CD4-positive, alpha-beta memory T cell (primary cell): ENCODE measurements at places on chromosomes 11 and 22. TPM values are rescaled to one million over a fixed set of nuclear protein-coding genes. Genes with fewer than 3 reads are reported as not detected.

GRCh38 chr11:34213366-34213765 lies 107.9 kb downstream of the NAT10 start:
- no peak for DNase-seq

DNA sequence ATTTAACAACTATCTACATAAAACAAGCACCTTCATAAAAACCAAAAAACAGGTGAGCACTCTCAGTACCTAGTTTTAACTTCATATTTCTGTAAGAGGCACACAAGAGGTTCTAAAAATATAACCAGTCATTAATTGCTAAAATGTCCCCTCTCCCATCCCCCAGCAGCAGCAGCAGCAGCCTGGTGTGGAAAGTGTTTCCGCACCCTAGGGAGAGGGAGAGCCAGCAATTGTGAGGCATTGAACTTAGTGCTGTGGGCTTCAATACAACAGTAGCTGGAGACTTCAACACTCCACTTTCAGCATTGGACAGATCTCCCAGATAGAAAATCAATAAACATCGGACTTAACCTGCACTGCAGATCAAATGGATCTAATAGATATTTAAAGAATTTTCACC lies 1158.5 kb downstream of the JRKL start:
- no peak for DNase-seq

DNA sequence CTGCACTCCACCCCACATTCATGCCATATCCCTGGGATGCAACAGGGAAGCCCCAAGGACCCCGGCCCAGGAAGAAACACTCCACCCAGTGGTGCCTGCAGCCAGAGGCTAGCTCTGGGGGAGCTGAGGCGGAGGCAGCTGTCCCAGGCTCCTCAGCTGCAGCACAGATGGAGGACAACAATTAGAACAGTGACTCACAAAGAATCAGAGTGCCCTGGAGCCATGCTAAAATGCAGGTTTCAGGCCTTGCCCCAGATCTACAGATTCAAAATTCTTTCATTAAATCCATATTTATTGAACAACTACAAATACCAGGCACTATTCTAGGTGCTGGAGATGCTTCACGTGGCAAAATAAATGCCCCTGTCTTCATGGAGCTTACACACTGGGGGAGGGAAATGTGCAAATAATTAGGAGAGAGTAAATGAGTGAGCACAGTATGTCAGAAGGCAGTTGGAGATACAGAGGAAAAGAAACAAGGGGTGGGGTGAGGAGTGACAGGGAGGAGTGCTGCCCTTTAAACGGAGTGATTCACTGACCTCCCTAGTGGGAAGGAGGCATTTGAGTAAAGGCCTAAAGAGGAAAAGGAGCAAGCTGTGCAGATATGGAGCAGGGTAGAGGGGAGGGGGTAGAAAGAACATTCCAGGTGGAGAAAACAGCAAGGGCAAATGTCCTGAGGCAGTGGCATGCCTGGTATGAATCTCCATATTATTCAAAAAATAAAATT lies 73.3 kb upstream of the CSNK2A3 start:
- DNase-seq, result no peak

GRCh38 chr11:130198964-130199363 lies 39.4 kb downstream of the ST14 start:
- no peak for DNase-seq

REXO2 gene
- 64.8 TPM for total RNA-seq

- DNase-seq, result no peak
Measured at GRCh38 chr11:61699737-61700160, 19.6 kb downstream of the DAGLA start.

NEU3 gene
- total RNA-seq, result 15.7 TPM

GRCh38 chr11:100942016-100942415 lies 187.6 kb downstream of the PGR start:
- no peak for DNase-seq

TRIM66 gene
- total RNA-seq, result 25.0 TPM

DNA sequence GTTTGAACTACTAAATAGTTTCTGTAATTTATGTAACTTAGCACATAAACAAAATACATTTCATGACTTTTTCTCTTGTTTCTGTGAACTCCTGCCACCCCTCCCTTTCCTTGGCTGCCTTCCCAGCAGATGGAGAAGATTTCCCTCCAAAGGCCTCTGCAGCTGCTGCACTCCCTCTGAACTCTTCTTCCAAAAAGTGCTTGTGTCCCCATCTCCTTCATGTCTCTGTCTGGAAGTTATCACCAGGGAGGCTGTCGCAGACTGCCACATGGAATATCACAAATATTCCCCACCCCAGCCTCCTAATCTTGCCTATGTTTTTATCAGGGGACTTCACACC lies 1068.3 kb downstream of the OPCML start:
- DNase-seq, result no peak

CARNS1 gene
- total RNA-seq, result 3.3 TPM

DNA sequence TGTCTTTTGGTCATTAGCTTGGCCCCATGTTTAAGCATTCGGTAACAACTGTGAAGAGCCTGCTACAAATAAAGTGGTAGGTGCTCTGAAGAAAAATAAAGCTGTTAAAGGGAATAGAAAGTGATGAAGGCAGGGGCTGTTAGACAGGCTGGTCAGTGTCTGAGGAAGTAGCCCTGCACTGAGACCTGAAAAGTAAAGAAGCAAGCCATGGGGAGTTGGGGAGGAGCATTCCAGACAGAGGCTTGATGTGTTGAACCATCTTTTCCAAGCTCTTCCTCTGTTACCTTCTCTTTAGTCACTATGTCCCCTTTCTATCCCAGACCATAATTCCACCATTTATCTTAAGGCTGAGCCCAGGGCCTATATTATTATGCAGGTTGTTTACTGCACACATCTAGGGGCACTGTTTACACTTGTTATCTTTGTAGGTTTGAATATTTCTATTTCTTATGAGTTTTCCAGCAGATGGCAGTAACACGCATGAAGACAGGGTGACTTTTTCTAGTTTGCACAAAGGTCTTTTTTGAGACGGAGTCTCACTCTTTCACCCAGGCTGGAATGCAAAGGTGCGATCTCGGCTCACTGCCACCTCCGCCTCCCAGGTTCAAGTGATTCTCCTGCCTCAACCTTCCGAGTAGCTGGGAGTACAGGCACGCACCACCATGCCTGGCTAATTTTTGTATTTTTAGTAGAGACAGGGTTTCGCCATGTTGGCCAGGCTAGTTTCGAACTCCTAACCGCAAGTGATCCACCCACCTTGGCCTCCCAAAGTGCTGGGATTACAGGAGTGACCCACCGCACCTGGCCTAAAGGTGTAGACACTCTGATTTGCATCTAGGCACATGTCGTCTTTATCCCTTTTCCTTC lies 23.0 kb downstream of the ZFTA start:
- no peak for DNase-seq

DNA sequence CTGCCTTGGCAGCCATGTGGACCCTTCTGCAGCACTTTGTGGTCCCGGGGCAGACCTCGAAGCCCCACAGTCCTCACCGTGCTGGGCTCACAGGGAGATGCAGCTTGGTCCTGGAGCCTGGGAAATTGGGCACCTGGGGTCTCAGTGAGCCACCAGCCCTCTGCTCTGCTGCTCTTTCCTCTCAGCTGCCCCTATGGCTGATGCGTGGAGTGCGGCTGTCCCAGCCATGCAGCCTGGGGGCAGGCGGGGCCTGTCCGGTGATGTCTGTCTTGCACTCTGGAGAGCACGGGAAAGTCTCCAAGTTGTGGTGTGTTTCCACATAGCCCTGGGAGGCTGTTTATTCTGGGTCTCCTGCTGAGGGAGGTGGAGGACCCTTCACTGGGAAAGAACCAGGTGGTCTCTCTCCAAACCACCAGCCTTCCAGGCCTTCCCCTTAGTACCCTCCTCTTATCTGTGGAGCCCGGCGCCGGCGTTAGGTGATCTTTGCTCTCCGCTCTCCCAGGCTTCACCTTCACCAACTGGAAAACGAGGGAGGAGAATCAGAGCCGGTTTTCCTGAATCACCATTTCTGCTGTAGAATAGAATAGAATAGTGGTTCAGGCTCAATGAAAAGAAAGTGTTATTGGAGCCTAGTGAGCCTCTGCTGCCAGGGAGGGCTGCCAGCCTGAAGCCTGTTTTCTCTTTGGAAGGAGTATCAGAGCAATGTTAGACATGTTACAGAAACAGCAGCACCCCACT lies 41.2 kb upstream of the GRAMD4 start:
- DNase-seq, result no peak

DNA sequence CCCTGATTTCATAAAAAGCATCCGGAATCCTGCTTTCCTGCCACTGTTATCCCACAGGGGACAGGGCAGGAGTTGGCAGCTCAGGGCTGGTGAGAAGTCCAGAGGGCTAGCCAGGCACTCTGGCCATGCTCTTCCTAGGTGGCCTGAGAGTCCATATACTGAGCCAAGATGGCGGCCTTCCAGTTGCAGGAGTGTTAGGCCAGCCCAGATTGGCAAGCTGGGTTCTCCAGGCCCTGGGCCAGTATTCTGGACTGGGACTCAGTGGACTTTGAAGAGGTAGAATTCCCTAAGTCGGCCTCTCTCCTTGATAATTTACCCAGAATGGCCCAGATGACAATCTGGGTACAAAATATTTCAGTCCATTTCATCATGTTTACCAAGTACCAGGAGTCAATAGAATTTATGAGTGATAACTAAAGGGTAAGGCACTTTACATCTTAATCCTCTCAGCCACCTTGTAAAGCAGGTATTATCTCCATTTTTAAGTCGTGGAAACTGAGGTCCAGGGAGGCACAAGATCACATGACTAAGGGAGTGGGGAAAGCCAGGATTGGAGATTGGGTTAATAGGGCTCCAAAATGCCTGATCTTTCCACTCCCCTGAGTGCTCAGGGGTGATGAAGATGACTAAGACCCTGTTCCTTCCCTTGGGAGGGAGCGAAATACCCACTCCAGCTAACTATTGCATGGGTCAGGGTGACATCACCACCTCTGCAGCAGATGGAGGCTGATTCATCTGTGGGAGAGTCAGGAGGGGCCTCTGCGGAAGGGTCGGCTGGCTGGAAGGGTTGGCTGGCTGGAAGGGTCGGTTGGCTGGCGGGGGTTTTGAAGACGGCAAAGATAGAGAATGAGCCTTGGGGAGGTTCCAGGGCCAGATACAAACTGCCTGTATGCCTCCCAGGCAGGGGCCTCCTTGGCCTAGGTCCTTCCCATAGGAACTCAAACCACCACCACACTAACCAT lies 1.2 kb upstream of the MICALL1 start:
- no peak for DNase-seq

GRCh38 chr22:45575607-45576272 lies 73.1 kb downstream of the FBLN1 start:
- no peak for DNase-seq

GRCh38 chr22:17972385-17973191 lies 51.8 kb downstream of the MICAL3 start:
- DNase-seq, result no peak

DNA sequence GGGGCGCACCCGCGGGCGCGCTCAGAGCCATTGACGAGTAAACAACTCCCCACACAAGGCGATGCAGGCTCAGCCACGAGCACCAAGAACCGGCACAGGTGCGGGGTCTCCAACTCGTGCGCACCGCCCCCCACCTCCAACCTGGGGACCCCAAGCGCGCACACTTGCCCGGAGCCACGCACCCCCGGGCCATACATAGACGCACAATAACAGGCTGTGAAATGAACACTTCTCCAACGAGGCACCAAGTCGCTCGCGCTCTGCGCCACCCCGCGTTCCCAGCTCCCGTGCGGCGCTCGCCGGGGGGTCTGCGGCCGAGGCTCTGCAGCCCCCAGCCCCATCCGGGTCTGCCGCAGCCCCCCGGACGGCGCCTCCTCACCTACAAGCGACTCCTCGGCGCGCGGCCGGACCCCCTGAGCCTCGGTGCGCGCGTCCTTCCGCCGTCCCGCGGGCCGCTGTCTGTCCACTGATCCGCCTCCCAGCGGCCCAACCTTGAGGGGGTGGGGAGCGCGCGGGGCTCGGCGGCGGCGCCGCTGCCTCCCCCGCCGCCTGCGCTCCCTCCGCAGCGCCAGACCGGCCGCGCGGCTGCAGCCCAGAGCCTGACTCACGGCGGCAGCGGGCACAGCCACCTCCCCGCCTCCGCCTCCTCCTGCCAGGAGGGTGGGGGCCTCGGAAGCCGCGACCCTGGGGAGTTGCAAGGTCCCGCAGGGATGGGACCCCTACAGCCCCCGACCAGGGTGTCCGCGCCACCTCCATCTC lies 1.6 kb downstream of the IFITM10 start:
- DNase-seq, result no peak

DNA sequence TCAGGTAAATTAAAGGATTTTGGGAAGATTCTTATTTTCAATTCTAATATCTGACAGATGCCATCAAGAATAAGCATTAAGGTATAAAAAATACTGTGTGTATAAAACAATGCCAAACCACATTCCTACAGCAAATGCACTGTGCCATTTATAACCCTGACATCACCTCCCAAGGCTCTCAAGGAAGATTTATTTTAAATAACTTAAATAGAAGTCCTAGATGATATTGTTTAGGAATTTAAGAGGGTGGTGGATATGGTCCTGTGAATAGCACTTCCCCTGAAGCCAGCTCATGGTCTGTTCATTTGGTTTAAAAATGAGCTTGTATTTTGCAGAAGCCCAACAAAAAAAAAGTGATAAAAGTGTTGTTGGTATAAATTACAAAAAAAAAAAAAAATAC lies 32.1 kb downstream of the PPIL2 start:
- no peak for DNase-seq

- no peak for DNase-seq
Measured at GRCh38 chr22:28670756-28671155, 8.9 kb downstream of the TTC28 start.

GRCh38 chr11:32820497-32820896 lies 9.2 kb upstream of the PRRG4 start:
- DNase-seq, result no peak

VPREB3 gene
- not detected for total RNA-seq

- no peak for DNase-seq
Measured at GRCh38 chr22:45768490-45768889, 96.9 kb downstream of the ATXN10 start.

DNA sequence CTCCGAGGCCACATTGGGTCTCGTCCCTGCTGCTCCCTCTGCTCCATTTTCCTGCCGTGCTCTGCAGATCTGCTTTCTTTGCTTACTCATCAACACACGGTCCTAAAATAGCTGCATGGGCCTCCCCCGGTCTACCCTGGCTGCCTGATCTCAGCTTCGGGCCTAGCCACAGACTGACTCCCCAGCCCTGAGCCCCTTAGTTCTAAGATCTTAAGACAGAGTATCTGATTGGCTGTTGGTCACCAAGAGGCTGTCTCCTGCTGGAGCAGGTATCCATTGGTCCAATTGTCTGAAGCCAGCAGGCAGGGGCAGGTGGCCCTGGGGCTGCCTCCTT lies 53.7 kb upstream of the NECTIN1 start:
- DNase-seq, result no peak

DNA sequence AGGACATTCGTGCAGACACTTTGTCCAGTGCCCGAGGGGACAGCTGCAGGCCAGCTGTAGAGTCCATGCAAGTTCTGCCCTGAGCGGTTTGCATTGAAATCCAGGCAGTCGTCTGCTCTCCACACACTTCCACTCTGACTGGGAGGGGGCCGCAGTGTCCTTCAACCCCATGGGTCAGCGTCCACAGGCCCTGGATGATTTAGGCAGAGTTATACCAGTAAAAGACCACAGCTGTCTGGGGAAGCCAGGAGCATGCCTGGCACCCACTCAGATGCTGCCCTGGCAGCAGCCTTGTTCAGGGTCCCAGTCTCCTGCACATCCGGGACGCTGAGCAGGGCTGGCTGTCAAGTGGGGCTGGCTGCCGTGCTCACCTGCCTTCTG lies 26.5 kb downstream of the KRTAP5-5 start:
- DNase-seq, result no peak

- DNase-seq, result no peak
Measured at GRCh38 chr11:111606986-111607385, 4.7 kb downstream of the SIK2 start.

GRCh38 chr22:17047656-17048055 lies 37.1 kb upstream of the IL17RA start:
- DNase-seq, result no peak
